ENCODE measurements at places on chromosomes 5 and 9.

DNA sequence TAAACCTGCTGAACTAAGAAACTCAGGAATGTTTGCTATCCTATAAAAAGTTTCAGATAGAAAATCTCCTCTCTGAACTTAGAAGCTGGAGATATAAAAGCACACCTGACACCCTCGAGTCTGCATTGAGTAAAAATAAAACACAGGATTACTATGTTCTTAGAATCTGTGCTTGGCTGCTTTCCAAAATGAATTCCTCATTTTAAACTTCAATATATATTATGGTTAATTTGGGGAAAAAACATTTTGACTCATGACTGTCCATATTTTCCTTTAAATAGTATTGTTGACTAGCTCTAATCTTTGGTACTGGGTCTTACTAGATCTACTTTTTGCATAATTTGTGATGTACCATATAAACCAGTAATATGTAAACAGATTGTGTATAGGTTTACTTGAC is 36.7 kb downstream of the FBXW2 start:
- no peak for DNase-seq

DNA sequence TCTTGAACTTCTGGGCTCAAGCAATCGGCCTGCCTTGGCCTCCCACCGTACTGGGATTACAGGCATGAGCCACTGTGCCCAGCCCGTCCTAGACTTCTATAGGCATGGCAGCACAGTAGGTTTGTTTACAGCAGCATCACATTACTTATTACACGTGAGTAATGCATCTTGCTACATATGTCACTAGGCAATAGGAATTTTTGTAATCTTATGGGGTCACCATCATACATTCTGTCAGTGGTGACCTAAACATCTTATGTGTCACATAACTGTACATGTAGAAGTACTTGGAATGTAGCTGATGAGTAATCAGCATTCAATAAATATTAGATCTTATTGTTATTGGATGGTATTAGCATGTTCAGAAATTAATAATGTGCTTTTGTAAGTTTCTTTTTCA is 22.9 kb upstream of the ABCA1 start:
- DNase-seq, result peak; percentile 48

GRCh38 chr5:126914801-126915436 is 115.4 kb downstream of the MARCHF3 start:
- DNase-seq, result no peak

GRCh38 chr5:142600611-142601358 is 85.1 kb downstream of the FGF1 start:
- no peak for DNase-seq

DNA sequence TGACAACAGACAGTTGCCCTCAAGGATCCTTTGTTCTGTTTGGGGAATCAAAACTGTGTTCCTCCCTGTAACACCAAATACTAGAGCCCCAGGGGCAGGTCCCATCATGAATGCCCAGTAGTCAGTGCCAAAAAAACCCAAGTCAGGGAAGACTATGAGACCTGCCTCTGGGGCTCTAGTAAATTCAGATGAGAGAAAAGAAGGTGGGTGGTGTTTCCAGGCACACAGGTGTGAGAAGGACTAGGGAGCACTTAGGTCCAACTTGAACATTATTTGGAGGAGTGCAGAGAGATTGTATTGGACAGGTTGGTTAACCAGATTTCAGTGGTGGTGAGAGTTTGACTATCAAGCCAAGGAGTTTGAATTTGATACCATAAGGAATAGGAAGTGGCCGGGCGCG is 52.0 kb downstream of the SLC22A5 start:
- no peak for DNase-seq

DNA sequence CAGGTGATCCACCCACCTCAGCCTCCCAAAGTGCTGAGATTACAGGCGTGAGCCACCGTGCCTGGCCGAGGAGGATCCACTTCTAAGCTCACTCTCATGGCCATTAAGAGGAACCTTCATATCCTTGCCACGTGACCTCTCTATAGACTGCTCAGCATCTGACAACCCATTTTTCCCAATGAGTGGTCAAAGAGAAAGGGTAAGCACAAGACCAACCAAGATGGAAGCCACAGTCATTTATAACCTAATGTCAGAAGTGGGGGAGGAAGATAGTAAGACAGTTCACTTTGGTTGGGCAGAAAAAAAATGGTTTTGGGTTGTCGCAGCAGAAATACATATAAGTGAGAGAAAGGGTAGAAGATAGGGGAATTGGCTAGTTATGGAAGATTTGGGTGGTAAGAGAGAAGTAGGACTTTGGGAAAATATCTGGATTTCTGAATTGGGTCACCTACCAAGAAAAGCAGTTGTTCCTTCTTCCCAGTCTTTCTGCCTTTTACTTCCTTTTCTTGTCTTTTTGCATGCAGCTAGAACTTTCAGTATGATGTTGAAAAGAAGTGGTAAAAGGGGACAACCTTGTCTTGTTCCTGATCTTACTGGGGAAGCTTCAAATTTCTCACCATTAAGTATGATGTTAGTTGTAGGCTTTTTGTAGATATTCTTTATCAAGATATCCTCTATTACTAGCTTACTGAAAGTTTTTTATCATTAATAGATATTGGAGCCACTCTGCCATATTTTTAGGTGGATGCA is 15.6 kb downstream of the SNX2 start:
- no peak for DNase-seq

- DNase-seq, result peak; percentile 28
Measured at GRCh38 chr9:128702949-128703615, 779 bp downstream of the PKN3 start.

DNA sequence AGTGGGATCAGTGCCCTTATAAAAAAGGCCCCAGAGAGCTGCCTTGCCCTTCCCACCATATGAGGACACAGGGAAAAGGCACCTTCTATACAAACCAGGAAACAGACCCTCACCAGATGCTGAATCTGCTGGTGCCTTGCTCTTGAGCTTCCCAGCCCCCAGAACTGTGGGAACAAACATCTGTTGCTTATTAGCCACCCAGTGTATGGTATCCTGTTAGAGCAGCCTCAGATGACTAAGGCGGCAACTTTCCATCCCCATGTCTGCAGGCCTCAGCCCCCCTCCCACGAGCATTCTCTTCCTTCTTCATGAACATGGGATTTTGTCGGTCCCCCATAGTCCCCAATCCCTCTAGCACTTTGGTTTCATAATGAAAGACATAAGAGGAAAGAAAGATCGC is 202.5 kb upstream of the GAS1 start:
- DNase-seq, result no peak

DNA sequence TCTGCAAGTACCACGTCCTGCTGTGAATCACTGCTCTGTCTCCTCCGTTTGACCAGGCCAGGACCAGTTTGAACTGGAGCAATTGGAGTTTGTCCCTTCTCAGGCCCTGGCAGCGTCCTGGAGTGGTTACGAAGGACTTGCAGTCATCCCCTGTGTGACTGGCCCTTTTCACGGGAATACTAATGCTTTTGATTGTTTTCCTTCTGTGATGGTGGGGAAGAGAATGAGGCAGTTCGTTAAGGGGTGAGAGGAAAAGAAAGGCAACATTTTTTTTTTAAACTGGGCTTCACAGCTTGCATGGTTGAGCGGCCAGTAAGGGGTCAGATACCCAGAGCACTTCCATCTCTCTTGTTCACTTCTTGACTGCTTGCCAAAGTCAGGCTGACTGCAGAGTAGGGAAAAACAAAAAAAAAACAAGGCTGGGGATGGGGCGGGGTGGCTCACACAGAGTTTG is 153.5 kb upstream of the STK32A start:
- DNase-seq, result no peak

GRCh38 chr9:15308511-15308910 is 1.5 kb upstream of the TTC39B start:
- DNase-seq, result no peak

DNA sequence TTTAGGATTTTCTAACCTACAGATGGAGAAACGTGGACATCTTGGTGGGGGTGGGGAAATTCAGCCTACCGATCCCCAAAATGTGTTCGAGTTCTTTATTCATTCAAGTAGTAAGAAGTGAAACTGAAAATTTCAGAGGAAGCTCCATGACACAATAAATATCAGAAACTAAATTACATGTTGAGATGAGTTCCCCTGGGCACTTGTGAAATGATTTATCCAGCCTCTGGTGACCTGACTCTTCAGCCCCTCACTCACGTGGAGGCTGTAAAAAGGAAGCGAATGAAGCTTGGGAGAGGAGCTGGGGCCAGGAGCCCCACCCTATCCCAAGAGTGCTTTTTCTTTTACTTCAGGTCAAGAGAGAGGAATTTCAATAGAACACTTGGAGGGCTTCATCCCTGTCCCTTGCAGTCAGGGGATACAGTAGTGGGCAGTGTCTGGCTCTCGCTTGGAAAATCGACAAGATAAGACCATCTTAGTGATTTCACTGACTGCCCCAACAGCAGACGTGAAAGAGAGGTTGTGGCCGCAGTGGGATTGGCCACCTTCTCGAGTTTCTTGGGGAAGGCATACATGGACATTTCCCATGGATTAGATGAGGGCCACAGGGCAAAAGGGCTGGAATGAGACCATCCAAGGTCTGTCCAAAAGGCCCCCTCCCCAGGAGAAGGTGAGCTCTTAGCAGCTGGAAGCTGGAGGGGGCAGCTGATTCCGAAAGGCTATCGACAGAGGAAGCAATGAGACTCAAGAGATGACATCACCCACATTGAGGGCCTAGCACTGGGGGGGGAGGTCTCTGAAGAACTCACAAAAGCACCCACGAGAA is 76.8 kb upstream of the SH3PXD2B start:
- DNase-seq, result no peak

- no peak for DNase-seq
Measured at GRCh38 chr5:43636076-43636475, 33.1 kb downstream of the NNT start.

DNA sequence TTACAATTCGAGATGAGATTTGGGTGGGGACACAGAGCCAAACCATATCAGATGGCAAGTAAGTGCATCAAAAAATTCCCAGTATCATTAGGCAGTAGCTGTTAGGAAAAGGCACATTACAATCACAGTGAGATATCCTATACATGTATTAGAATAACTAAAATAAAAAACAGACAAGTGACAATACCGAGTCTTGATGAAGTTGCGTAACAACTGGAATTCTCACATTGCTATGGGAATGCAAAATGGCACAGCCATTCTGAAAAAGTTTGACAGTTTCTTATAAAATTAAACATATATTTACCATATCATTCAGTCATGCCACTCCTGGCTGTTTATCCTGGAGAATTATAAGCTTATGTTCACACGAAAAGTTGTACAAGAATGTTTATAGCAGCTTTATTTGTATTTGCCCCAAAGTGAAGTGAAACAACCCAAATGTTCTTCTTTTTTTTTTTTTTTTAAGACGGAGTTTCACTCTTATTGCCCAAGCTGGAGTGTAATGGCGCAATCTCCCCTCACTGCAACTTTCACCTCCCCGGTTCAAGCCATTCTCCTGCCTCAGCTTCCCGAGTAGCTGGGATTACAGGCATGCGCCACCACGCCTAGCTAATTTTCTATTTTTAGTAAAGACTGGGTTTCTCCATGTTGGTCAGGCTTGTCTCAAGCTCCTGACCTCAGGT is 93.1 kb upstream of the TLE1 start:
- DNase-seq, result no peak

GRCh38 chr5:170769246-170769645 is 14.3 kb upstream of the GABRP start:
- DNase-seq, result no peak

DNA sequence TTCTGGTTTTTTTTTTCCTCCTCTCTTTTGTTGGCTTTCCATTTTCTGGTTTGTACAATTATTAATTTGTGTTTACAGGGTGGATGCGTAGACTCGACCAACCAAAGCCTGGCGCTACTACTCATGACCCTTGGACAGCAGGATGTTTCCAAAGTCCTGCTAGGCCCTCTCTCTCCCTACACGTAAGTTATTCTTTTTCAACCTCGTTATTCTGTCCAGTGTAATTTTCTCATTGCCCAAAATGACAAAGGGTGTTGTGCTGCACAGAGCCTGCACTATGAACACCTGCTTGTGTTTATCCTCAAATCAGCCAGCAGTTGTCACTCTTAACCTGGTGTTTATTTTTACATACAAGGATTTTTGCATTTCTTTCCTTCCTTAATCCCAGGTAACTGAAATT is 56.6 kb downstream of the RCL1 start:
- no peak for DNase-seq

GRCh38 chr5:172453206-172453985 is 929 bp downstream of the SH3PXD2B start:
- no peak for DNase-seq

GRCh38 chr5:169655353-169655752 is 18.3 kb downstream of the DOCK2 start:
- no peak for DNase-seq

GRCh38 chr9:74865177-74865576 is 22.5 kb downstream of the TRPM6 start:
- no peak for DNase-seq

DNA sequence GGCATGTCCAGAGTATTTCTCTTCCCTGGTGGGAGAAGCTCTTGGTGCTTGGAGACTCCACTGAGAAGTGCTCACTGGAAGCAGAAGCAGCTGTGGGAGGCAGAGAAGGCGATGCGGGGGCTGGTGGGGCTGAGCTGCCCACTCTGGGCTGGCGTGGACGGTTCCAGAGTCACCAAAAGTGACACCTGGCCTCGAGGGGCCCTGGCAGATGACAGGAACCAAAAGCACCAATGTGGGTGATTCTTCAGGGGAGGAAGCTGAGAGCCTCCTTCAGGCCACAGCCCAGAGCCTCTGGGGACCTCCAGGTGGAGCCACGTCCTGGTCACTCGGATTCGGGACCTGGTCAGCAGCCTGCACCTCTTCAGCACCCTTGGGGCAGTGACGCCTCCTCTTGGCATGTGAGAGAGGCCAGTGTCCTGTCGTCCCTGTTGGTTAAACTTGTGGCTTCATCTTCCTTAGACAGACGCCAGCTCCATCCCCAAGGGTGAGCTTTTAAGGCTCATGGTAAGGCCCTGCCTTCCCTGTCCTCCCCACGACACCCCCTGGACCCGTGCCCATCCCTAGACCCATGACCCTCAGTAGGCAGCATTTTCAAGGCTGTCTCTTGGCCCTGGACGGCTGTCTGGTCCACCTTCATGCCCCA is 78.7 kb upstream of the IRX4 start:
- DNase-seq, result no peak

GRCh38 chr9:89678396-89679015 is 73.7 kb downstream of the GADD45G start:
- DNase-seq, result no peak

GRCh38 chr5:160118349-160119141 is 705 bp downstream of the PWWP2A start:
- DNase-seq, result peak; percentile 50

DNA sequence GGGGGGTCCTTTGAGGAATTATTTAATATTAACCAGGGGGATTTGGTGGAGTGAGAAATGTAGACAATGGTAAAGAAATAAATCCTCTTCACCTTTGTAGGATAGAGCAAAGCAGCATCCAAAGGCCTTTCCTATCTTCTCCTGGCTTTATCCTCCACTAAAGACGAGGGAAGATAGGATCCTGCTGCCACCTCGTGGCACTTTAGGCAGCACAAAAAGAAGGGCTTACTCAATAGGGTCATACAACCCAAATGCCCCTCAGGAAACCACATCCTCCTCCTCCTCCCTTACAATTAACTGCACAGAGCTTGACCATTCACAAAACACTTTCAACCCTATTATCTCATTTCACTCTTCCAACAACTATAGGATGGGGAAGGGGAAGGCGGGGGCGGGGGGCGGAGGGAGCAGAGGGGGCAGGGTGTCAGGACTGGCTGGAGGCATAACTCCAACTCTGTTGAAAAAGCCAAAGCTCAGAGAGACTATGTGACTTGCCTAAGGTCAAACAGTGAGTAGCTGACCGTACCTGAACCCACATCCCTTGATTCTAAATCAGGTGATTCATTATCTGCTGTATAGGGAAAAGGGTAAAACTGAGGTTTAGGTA is 45.4 kb upstream of the MYOT start:
- DNase-seq, result no peak

Measured in PC-9 (cell line).